ENCODE measurements at places on chromosomes 12 and 14.
A peak's percentile ranks its signal among the peaks of the same experiment; 100 is the strongest.

GRCh38 chr14:98501335-98501734 is 770.7 kb downstream of the BCL11B start:
- no peak for DNase-seq

DNA sequence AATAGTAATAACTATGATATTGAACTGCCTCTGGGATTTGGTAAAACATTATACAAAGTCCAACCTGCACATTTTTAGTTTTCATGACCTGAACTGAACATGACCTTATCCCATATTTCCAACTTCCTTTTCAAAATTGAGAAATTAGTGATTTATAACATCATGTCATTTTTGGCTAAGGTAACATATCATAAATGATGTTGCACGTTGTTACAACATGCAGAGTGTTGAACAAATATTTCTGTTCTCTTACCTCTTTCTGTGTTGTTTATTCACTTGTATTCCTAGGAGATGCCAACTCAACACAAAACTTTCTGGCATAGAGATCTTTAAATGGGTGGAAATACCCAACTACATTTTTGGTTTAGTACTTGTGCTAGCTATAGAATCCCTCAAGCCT is 496.0 kb downstream of the SLC6A15 start:
- no peak for DNase-seq

DNA sequence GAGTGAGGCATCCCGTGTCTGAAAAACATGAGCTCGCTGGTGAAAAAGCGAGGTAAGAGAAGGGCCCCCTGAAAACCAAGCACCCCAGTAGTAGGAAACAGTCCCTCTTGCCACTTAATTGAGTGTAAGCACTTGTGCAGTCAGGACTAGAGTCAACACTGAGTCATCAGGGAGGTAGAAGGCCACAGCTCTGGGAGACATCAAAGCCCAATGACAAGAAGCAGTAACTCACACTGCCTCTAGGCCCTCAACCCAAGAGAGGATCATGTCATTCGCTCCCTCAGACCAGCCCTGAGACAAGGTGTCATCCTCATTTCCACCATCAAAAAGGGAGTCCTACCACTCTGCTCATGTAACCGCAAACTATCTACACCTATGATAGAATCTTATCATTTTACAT is 17.8 kb downstream of the POMT2 start:
- peak; percentile 80 for DNase-seq

DNA sequence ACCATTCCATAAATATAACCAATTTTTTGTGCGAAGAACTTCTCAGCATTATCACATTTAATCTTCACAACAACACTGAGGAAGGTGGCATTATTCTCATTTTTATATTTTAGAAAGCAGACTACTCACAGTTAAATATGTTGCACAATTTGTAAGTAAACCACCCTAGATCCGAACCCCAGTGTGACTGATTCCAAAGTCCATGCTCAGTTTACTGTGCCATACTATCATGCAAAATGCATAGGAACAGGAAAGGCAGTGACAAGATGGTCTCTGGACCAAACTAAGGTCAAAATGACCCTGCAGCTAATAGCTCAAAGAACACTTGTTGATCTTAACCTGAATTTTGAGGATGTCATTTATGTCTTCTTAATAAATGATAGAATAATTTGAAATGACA is 185.4 kb downstream of the GXYLT1 start:
- DNase-seq: no peak

DNA sequence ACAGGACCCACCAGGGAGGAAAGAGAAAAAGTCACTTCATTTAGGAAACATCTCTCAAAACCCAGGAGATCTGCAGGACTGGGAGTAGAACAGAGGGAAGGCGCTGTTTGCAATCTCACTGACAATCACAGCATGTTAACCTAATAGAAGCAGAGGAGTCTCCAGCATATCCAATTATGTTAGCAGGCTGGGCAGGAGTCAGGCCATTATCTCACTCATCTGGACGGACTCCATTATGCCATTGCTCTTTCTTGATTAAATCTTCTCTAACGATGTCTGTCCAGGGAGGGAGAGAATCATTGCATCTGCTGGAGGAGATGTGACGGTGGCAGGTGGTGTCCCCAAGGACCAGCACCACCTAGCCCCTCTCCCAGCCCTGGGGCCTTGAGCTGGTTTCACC is 203.8 kb upstream of the SFSWAP start:
- DNase-seq: peak; percentile 4
